ENCODE measurements at places on chromosomes 2 and 18. TPM values are rescaled to one million over a fixed set of nuclear protein-coding genes. Genes with fewer than 3 reads are reported as not detected.

BMP10 gene
- not detected for polyA plus RNA-seq

ATP6V1C2 gene
- polyA plus RNA-seq, result 0.14 TPM

XDH gene
- polyA plus RNA-seq, result 0.35 TPM

TDRD15 gene
- polyA plus RNA-seq, result not detected

WNT10A gene
- not detected for polyA plus RNA-seq

ST6GAL2 gene
- not detected for polyA plus RNA-seq

- DNase-seq, result no peak
Measured at GRCh38 chr18:48152549-48152948, 222.1 kb upstream of the SMAD2 start.

DNA sequence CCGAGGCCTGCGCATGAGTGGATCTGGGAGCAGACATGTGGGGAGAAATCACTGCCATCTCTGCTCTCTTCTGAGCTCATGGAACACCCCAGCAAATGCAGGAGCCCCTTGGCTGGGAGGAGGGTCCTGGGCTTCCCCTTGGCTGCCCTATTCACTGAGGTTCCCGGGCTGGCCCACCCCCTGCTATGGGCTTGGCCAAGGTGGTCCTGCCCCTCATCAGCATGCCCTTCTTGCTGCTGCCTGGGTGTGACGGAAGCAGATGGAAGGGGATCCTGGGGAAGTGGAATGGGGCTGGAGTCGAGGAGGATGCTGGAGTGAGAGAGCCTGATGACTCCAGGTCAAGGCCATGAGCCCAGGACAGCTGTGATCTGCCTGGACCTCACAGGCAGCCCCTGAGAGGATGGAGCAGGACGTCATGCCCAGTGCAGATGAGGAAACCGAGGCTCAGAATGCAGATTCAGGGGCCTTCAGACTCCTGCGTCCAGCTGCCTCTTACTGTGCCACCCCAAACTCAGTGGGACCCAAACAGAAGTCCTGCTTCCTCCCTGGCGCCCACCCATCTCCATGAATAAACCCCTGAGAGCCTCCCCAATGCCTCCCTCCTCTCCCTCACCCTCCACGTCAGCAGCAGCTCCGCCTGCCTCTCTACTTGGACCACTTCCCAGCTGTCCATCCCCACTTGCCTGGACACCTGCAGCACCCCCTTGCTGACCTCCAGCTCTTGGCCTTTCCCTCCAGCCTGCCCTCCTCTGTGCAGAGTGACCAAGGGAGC lies 4.0 kb downstream of the SNED1 start:
- DNase-seq, result no peak

DNA sequence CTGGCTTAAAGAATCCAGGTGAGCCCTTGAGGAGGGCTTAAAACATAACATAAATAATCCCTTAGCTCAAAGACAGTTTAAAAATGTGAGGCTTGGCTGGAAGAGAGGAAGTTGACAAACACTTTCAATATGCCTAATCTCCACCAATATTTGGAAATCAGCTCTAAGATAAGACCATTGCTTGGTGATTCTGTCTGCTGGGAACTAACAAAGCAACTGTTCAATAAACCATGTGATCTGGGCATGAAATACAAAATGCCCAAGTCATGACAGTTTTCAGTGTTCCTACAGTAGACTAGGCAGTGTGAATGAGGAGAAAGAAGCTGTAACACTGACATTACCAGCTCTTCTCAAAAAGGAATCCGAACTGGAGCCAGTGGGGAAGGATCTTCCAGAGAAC lies 10.7 kb downstream of the MFF start:
- DNase-seq, result no peak

GRCh38 chr2:237026981-237027711 lies 58.5 kb upstream of the COPS8 start:
- DNase-seq, result peak; percentile 16

- DNase-seq, result no peak
Measured at GRCh38 chr18:3530807-3531206, 80.8 kb downstream of the TGIF1 start.

DNA sequence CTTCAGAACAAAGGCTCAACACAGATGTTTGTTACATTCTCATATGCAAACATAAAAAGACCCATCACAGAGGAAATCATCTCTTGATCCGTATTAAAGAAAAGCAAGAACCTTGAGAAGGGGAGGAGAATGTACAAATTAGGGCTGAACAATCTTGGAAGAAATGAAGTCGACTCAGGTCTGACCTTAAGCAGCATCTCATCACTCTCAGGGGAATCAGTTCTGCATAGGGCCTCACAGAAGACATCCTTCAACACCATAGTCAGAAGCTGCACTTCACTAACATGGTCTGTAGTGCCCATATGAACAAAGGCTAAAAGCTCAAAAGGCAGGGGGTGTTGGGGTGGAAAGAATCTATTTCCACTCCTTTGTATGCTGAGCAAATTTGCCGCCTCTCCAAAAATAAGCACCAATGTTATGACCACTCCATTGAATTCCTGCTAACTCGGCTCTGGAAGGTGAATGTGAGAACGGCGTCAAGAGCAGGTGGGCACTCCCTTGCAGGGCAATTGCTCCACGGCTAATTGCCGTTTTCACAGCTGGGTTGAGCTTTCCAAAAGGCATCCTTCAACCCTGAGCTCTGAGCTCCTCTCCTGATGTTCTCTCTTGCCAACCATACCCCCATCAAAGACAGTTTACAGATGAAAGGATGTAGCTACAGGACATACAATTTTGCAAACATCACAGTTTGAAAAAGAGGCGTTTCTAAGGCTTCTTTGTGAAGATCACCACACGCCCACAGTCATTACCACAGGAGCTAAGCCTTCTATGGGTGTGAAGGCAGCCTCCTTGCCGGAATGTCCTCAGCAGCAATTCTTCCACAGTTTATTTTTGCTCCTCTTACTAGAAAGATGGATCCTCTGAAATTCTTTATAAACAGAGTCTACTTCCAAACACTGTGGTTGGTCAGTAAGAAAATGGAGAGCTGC lies 10.0 kb downstream of the KLF7 start:
- no peak for DNase-seq

DNA sequence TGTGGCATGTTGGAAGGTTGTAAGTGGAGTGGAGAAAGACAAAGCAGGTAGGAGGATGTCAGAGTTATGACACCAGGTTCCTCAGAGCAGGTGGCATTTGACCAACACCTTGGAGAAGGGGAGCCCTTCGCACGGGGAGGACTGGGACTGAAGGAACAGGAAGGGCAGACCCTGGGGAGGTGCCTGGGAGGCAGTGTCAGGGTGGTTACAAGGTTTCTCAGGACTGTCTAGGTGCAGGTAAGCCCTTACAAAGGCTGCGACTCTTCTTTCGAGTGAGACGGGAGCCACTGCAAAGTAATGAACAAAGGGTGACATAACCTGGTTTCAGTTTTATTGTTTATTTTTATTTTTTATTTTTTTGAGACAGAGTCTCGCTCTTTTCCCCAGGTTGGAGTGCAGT lies 84.6 kb downstream of the EIF2AK3 start:
- DNase-seq, result no peak

- no peak for DNase-seq
Measured at GRCh38 chr2:171726847-171727450, 39.7 kb downstream of the DYNC1I2 start.

- no peak for DNase-seq
Measured at GRCh38 chr18:48297139-48297538, 112.0 kb downstream of the ZBTB7C start.

- no peak for DNase-seq
Measured at GRCh38 chr2:11680901-11681721, 11.1 kb upstream of the NTSR2 start.

- no peak for DNase-seq
Measured at GRCh38 chr2:183519371-183520056, 395.3 kb downstream of the NUP35 start.

DNA sequence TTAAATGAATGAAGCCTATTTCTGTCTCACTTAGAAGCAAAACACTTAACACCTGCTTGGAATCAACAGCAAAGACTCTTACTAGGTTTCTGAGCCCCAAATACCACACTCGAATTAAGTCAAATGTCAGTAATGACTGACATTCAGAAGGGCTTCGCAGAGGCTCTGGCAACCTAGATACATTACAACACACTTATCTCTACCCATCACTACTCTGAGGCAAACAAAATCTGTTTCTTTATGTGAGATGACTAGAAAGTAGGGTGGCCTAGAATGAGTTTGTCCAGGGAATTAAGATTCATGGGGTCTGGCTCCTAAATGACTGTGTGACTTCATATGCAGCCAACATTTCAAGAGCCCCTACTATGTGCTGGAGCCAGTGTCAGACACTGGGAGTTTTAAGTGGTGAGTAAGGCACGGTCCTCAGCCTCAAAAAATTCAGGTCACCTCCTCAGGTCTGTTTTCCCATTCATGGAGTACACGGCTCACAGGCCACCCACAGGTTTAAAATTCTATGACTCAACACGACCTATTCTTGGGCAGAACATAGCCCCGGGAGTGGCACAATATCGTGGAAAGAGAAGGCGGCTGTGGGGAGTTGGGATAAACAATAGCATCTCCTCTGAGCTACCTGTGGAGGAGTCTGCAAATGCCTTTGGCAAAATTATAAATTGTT lies 150.3 kb upstream of the ZFP36L2 start:
- no peak for DNase-seq

- no peak for DNase-seq
Measured at GRCh38 chr2:69335311-69335710, 51.7 kb downstream of the GFPT1 start.

DNA sequence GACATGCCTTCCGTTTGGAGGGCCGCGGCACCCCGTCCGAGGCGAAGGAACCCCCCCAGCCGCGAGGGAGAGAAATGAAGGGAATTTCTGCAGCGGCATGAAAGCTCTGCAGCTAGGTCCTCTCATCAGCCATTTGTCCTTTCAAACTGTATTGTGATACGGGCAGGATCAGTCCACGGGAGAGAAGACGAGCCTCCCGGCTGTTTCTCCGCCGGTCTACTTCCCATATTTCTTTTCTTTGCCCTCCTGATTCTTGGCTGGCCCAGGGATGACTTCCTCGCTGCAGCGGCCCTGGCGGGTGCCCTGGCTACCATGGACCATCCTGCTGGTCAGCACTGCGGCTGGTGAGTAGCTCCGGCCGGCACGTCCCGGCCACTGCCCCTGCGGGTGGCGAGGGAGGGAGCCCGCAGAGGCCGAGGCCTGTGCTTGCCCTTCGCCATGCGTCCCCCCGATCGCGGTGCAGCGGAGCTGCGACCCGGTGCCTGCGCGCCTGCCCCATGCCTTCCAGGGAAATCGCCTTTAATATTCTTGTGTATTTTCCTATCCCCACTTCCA lies 1.2 kb downstream of the BMPR2 start:
- DNase-seq, result no peak

GRCh38 chr2:24385366-24385765 lies 25.0 kb upstream of the ITSN2 start:
- DNase-seq, result no peak

- DNase-seq, result no peak
Measured at GRCh38 chr18:70649683-70650082, 360.8 kb downstream of the SOCS6 start.

- no peak for DNase-seq
Measured at GRCh38 chr2:164014068-164014731, 278.4 kb upstream of the FIGN start.

DNA sequence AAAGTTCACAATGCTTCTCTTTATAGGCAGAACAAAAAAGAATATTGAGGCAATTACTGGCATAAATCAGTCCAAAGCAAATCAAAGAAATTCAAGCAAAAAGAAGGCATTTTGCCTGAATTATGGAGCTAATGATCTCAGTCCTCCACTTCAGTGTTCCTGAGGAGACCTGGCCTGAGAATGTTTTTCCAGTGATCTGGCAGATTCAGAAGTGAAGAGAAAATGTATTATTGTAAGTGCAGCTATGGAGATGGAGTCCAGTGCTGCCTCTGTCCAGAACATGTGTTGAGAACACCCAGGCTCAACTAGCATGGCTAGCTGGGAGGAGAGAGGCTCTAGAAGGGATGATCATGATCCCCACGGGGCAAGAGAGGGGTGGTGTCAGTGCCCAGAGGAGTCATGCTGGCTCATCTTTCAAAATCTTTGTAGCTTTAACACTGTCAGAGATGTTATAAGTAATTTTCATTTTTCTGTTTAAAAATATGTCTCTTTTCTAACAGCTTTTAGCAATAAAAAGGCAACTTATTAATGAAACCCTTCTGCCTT lies 367.0 kb upstream of the RAB12 start:
- DNase-seq, result no peak

GRCh38 chr18:22816266-22817176 lies 116.6 kb upstream of the RBBP8 start:
- no peak for DNase-seq

DNA sequence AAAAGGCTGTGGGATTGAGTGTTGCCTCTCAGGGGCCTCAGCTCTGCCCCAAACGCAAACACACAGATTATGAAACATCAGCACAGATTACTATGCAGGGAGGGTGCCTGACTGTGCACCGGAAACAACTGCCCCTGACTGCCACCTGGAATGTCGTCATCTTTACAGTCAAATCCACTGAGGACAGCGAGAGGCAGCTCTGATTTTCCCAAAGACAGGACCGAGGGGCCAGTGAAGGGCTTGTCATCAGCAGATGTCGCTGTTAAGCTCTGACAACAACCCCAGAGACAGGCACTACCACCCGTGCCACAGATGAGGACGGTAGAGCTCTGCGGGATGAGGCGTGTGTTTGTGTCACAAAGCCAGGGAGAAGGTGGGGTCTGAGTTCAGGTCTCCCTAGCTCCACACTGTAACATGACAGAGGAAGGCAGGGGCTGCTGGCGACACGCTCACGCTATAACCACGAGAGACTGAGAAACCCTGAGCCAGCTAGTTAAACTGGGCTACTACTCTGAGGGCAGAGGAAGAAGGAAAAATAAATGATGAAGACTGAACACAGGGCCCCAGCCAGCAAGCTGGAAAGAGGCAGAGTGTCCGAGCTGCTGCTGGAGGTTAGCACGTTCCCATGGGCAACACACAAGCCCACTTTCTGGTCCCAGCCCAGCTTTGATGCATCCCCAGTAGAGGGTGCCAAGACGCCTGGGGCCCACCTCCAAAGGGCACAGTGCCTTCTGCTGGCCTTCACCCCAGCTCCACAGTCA lies 47.0 kb downstream of the PARD6G start:
- no peak for DNase-seq

DNA sequence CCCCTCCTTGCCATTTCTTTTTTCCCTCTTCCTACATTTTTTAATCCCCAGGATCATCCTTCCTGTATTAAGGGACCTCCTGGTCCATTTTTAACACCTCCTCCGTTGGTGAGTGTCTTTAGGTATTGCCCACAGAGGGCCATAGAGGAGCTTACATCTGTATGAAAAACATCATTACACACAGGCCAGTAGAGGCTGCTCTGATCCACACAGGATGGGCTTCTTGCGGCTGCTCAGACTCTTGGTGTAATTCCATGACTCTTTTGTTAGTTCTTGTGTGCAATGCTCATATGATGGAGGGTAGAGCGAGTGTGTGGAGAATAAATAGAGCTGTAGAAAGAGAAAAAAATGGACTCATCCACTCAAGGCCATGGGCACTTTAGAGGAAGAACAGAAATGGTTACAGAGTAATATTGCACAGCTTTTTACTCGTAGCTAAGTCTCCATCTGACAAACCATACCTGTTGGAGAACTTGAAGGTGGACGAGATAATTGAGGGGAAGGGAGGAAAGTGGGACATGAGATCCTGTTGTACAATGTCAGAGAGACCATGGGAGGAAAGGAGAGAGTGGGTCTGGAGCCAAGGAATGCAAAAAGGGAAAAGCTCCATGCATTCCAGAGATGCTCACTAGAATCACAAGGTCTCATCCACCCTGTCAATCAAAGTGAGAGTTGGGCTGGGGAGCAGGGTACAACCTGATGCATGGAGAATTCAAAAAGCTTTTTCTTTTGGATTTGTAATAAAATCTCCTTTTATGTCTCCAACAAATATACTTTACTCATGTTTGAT lies 129.7 kb upstream of the TNP1 start:
- DNase-seq, result no peak

- DNase-seq, result no peak
Measured at GRCh38 chr2:235533198-235533597, 39.4 kb downstream of the AGAP1 start.

All from AG04450 (cell line).